ENCODE measurements at places on chromosomes 5 and 9. TPM values are rescaled to one million over a fixed set of nuclear protein-coding genes. Genes with fewer than 3 reads are reported as not detected.

DNA sequence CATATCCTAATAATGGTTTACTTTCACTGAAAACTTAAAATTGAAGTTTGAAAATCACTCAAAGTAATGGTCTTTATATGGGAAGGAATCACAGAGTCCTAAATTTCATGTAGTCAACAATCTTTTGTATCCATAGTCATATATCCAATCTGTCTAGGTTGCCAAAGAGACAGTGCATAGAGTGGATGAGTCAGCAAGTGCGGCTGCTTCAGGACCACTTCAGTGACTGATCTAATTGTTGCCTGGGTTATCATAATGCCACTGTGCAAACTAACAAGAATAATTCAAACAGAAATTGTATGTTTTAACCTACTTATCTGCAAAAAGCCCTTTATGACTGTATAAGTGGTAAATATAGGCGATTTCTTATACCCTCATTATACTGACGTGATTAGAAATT, 211.3 kb upstream of the PRR16 start:
- DNase-seq: no peak
- no peaks in the 10 kb centered on the region for H3K36me3 ChIP-seq
- H3K27me3 ChIP-seq: no peaks in the 10 kb centered on the region
- H3K4me3 ChIP-seq: no peak overlapping the region

DNA sequence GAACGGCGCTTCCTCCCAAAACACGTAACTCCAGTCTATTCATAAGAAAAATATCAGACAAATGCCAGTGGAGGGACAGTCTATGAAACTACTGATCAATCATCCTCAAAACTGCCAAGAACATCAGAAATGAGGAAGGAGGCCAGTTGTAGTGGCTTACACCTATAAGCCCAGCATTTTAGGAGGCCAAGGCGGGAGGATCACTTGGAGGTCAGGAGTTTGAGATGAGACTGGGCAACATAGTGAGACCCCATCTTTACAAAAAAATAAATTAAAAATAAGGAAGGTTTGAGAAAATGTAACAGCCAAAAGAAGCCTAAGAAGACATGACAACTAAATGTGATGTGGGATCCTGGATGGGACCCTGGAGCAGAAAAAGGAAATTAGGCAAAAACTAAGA, 58.9 kb upstream of the MIER3 start:
- no peak overlapping the region for H3K27ac ChIP-seq
- no peak overlapping the region for H3K4me3 ChIP-seq
- H3K36me3 ChIP-seq: no peaks in the 10 kb centered on the region
- no peaks in the 10 kb centered on the region for H3K4me1 ChIP-seq
- DNase-seq: no peak
- H3K27me3 ChIP-seq: no peaks in the 10 kb centered on the region

- no peak overlapping the region for H3K27ac ChIP-seq
- H3K4me3 ChIP-seq: no peak overlapping the region
- H3K27me3 ChIP-seq: peaks cover 24% of the 10 kb centered on the region
- H3K4me1 ChIP-seq: no peaks in the 10 kb centered on the region
- no peak for DNase-seq
- H3K36me3 ChIP-seq: no peaks in the 10 kb centered on the region
These were observed 499.7 kb downstream of the PDE4D start for GRCh38 chr5:59393585-59394420.

Gene ASPN
- total RNA-seq: not detected

GRCh38 chr5:107514305-107514704, 156.4 kb downstream of the EFNA5 start:
- H3K27me3 ChIP-seq: peaks cover 12% of the 10 kb centered on the region
- no peak overlapping the region for H3K4me3 ChIP-seq
- H3K4me1 ChIP-seq: no peaks in the 10 kb centered on the region
- H3K27ac ChIP-seq: no peak overlapping the region

GRCh38 chr5:17167171-17167891, 50.1 kb upstream of the BASP1 start:
- H3K27ac ChIP-seq: no peak overlapping the region
- no peaks in the 10 kb centered on the region for H3K4me1 ChIP-seq
- no peak overlapping the region for H3K4me3 ChIP-seq
- H3K36me3 ChIP-seq: no peaks in the 10 kb centered on the region
- no peak for DNase-seq
- H3K27me3 ChIP-seq: no peaks in the 10 kb centered on the region

DNA sequence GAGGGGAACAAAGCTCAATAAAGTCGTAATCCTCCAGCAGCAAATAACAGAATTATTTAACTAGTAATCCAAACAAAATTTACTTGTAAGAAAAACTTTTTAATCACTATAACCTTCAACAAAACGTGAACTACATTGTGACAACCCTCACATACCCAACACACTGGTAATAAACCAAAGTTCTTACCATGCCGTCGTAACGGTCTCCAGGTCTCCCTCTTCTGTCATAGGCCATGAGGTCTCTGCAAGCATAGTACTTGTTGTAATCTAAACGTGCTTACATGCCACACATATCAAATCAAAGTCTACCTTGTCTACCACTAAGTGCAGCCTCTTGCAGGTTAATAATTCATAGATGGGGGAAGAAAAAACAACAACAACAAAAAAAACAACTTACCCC, 8.5 kb downstream of the HNRNPK start:
- no peak overlapping the region for H3K4me3 ChIP-seq
- no peaks in the 10 kb centered on the region for H3K27me3 ChIP-seq
- peak overlapping the region; percentile 28 for H3K27ac ChIP-seq
- DNase-seq: no peak
- H3K4me1 ChIP-seq: peaks cover 61% of the 10 kb centered on the region

DNA sequence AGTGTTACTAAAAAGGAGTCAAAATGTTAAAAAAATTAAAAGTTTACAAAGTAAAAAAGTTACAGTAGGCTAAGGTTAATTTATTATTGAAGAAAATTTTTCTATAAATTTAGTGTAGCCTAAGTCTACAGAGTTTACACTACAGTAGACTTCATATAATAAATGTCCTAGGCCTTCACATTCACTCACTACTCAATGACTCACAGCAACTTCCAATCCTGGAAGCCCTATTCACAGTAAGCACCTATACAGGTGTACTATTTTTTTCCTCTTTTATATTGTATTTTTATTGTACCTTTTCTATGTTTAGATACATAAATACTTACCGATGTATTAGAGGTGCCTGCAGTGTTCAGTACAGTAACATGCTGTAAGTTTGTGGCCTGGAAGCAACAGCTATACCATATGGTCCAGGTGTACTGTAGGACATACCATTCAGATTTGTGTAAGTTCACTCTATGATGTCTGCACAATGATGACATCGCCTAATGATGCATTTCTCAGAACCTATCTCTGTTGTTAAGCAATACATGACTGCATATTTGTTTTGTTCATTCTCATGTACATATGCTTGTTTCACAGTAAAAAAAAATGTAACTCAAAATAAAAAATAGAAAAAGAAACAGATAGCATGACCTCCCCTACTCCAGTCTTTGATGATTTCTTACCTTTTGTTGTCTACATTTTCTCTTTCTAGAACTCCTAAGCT, 64.7 kb downstream of the NR3C1 start:
- H3K4me1 ChIP-seq: peaks cover 62% of the 10 kb centered on the region
- no peak for DNase-seq
- H3K36me3 ChIP-seq: peaks cover 23% of the 10 kb centered on the region
- no peak overlapping the region for H3K4me3 ChIP-seq
- H3K27ac ChIP-seq: peak overlapping the region; percentile 51
- no peaks in the 10 kb centered on the region for H3K27me3 ChIP-seq

GRCh38 chr9:108816037-108816436, 39.7 kb downstream of the ACTL7B start:
- no peak overlapping the region for H3K4me3 ChIP-seq
- H3K4me1 ChIP-seq: no peaks in the 10 kb centered on the region
- DNase-seq: no peak
- H3K27me3 ChIP-seq: peaks cover 17% of the 10 kb centered on the region
- no peak overlapping the region for H3K27ac ChIP-seq
- H3K36me3 ChIP-seq: no peaks in the 10 kb centered on the region

GRCh38 chr5:112737463-112738190, at the start of gene APC:
TSS of gene APC (plus strand) at chr5:112737885. CDS start at chr5:112754891, 17,006 bp downstream.
- no peaks in the 10 kb centered on the region for H3K36me3 ChIP-seq
- peaks cover 30% of the 10 kb centered on the region for H3K4me1 ChIP-seq
- peak; percentile 73 for DNase-seq
- H3K27me3 ChIP-seq: no peaks in the 10 kb centered on the region

Gene LCN1
- total RNA-seq: not detected
